ENCODE measurements at places on chromosomes 6 and 20.

GRCh38 chr20:11376998-11377397, 540.7 kb upstream of the BTBD3 start:
- no peak for DNase-seq

DNA sequence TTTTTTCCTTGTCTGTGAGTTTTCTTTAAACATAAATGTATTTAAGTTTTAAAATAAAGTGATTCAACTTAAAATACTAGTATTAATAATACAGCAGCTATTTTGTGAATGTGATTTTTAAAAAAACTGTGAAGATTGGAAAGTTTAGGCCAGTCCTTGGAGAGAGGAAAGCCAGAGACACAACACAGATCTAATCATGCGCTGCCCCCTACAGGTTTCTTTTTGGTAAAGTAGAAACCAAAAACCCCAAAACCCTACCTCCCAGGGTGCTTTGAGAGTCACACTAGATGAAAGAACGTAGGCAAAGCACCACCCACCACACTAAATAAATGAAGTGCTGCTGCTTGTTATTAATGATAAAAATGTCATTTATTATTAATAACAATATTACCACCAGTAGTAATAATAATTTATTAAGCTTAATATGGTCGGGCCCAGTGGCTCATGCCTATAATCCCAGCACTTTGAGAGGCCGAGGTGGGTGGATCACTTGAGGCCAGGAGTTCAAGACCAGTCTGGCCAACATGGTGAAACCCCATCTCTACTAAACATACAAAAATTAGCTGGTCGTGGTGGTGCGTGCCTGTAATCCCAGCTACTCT, 33.7 kb downstream of the SLC9A8 start:
- DNase-seq: peak; percentile 42

DNA sequence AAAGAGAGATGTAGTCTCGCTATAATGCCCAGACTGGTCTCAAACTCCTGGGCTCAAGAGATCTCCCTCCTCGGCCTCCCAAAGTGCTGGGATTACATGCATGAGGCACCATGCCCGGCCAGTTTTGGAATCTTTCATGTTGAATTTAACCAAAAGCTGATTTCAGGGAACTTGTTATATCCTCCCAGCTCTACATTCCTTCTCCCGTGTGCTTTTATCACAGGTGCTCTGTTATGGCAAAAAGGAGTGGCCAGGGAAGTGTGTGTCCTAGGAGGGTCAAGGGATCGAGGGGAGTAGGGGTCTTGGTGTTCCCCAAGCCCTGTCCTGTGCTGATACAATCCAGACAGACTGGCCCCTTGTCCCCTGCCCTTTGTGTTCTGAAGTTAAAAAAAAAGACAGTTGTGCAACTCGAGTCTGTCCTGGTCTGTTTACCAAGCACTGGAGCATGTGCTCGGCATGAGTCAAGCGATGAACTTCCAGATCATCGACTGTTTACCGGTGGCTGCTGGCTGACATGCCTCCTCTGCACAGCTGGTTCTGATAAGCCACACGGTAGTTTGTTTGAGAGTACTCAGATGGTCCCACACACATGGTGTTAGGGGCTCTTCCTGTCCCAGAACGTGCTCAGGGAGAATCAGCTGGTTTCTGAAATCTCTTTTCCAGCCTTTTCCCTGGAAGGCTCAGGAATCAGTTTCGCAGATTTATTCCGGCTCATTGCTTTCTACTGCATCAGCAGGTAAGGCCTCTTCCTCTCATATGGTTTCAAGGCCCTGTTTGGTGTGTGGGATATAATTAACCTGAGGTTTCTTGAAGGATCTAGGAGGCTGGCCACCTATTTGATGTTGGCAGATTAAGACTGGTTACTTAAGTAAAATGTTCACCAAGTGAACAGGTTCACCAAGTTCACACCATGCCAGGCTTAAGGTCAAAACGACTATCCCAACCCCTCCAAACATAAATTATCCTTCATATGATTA, 52.6 kb upstream of the NAA20 start:
- no peak for DNase-seq

DNA sequence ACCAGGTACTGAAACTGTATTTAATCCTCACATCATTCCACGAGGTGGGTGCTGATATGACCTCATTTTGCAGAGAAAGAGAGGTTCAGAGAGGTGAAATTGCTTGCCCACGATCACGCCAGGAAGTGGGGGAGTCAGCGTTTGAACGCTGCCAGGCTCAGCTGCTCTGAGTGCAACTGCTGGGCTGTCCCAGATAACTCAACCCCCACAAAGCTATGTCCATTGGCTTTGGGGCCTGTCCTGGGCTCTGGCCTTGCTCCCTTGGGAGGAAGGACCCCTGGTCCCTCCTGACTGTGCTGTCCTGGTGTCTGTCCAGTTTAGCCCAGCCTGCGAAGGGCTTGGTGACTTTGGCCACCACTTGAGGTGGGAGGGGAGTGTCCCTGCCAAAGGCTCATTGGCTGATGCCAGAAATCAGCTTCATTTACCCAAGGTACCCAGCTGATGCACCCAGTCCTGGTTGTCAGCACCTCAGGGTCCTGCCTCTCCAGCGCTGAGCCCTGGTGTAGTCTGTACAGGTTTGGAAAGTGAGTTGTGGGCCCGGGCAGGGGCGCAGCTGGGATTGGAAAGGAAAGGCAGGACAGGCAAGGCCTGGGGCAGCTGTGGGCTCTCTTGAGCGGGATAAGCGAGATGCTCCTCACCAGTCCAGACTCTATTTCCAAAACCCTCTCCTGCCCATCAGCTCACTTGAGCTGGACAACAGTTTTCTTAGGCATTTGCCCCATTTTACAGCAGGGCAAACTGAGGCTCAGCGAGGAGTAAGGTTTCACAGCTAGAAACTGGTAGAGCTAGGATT, 38.5 kb downstream of the SUN5 start:
- no peak for DNase-seq

DNA sequence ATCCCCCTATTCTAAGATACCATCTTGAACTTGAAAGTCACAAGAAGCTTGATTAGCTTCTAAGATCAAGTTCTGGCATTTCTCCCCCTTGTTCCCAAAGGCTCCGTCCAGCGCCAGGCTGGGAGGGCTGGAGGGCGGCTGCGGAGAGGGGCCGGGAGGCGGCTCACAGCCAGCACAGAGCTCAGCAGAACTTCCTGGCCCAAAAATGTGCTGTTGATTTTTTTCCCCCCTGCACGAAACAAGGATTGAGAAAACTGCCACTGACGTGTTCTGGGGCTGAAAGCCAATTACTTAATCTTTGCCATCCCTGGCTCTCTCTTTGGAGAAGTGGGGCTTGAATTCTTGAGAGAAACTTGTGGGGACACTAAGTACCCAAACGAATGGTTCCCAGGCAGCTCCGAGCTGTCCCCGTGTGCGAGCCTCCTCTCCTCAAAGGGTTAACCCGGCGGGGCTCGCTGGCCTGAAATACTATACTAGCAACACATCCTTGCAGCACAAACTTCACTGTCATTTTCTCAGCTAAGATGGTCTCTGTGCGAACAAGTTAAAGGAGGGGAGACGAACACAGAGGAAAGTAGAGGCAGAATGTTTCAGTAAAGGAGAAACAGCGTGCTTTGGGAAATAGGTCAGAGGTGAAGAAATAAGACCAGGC, 452 bp downstream of the TRAF3IP2 start:
- peak; percentile 62 for DNase-seq

- DNase-seq: no peak
Measured at GRCh38 chr6:14107711-14108494, 9.7 kb upstream of the CD83 start.

DNA sequence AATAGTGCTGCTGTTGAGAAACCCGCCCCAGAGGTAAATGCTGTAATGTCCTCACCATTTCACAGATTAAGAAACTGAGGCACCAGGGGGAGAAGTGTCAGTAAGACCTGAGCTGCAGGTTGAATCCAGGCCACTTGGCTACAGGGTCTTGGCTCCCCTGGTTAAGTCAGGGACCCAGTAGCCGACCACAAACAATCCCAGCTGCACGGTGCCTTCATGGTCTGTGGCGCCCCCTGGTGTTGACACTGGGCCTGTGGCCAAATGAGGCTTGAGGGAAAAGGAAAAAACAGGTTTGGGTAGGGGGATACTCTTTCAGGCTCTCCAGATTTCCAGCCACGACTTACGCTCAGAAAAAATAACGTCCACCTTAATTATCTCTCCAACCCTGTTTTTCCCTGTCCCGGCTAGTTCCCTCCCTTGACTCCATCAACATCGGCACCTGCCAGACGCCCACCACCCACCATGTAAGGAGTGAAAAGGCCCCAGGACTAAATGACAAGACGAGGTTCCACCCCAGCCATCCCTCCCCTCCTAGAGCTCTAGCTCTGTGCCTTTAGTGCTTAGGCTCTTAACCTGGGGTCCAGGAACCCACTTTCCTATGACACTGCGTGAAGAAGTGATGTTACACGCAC, 47.7 kb upstream of the POLR1H start:
- no peak for DNase-seq

DNA sequence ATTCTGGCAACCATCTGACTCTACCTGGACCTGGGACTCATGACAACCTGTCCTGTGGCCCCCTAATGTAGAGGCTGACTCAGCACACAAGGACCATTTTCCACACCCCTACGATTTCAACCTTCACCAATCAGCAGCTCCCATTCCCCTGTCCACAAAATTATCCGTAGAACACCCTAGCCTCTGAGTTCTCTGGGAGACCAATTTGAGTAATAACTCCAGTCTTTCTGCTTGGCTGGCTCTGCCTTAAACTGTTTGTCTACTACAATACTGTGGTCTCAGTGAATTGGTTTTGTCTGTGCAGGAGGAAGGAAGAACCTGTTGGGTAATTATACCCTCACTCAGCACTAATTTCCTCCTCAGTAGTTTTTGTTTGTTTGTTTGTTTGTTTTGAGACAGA, 99.3 kb upstream of the MRPS10 start:
- DNase-seq: no peak

- no peak for DNase-seq
Measured at GRCh38 chr6:136303516-136303915, 13.9 kb upstream of the BCLAF1 start.

- no peak for DNase-seq
Measured at GRCh38 chr20:9031991-9032390, 36.9 kb upstream of the PLCB4 start.

DNA sequence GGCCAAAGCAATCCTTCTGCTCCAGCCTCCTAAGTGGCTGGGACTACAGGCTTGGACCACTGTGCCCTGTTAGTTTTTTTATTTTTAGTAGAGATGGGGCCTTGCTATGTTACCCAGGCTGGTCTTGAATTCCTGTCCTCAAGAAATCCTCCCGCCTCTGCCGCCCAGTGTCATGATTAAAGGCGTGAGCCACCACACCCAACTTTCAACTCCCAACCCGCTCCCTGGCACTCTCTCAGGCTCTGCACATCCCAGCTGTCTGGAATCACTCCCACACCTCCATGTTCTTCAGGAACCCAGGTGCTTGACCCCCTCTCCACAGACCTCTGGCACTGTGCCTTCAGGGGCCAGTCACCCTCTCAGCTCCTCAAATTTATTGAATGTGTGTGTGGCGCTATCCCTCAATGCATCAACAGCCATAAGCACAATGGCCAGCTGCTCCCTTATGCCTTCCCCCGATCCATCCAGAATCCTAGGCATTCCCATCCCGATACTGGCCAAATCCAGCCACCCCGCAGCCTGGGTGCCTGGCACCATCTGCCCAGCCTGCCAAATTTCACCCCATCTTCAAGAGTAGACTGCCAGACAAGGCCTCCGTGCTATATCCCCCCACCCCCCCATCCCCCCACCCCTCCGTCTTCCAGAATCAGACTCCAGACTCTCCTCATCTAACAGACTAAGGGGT, 647 bp upstream of the POU5F1 start:
- DNase-seq: no peak

DNA sequence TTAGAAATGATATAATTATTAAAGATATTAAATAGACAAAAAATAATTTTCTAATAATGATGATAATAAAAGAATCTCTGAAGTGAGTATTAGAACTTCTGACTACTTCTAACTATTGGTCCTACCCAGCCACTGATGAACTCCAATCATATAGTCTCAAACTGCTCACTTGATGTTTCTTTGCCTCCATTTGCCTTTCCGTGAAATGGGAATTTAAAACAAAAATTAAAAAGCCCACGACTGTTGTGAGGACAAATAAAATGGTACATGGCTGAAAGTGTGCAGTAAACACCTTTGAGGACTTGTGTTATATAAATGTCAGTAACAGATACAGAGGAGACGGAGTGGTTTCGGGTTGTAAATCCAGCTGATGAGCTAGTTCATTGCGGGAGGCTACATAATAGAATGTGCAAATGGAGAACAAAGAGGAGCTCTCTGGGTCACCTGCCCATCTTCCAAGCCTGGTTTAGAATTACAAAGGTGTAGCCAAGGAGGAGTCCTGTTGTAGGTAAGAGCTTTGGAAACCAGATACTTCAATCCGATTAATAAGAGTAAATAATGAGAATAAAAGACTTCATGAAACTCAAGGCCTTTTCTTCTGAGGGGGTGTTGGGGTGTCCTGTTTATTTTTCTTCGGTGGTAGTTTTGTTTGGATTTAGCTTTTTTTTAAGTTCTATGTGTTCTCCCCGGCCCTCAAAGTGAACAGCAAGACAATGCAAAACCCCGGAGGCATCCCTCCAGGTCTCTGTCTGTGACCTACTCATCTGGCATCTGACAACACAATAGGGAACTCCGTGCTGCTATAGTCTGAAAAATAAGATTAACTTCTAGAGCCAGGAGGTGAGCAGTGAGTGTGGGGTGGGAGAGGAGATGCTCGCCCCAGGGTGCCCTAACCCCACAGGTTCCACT, 4.4 kb upstream of the PXDC1 start:
- no peak for DNase-seq

GRCh38 chr6:166737261-166737660, 110.2 kb upstream of the RPS6KA2 start:
- DNase-seq: no peak

DNA sequence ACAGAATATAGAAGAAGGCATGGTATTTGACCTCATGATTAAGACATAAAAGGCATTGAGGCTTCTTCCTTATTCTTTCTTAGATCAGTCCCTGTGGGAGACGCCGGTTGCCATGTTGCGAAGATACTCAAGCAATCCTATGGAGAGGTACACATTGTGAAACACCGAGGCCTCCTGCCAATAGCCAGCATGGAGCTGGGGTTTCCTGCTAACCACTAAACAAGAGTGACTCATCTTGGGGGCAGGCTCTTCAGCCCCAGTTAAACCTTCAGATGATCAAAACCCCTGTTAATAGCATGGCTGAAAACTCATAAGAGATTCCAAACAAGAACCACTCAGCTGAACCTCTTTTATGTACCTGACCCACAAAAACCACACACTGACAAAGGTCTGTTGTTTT, 478.8 kb downstream of the CD83 start:
- DNase-seq: no peak

DNA sequence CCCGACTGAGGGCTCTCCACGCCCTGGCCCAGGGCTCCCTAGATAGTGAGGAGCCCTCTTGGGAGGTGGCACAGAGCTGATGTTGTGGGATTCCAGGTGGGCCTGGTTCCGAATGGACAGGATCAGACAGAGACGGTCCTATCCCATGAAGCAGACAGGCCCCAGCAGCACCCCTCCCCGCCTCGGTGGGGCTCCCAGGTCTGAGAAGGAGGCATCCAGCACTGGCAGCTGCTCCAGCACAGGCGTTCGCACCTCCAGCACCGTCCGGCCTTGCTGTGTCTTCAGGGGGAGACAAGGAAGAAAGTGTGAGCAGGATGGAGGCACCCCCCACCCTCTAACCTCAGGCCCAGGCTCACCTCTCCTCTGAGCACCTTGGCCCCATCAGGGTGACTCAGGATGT, 28.7 kb downstream of the COL11A2 start:
- DNase-seq: no peak

Data from hippocampal formation (tissue), 2 donors.